ENCODE measurements at places on chromosomes 16 and 17. TPM values are rescaled to one million over a fixed set of nuclear protein-coding genes. Genes with fewer than 3 reads are reported as not detected.

TTC19 gene
- total RNA-seq, result 149 TPM

PLEKHM1 gene
- total RNA-seq, result 10.5 TPM

GPRC5C gene
- 0.74 TPM for total RNA-seq

ANKFN1 gene
- total RNA-seq, result 4.6 TPM

B4GALNT2 gene
- not detected for total RNA-seq

PYDC1 gene
- total RNA-seq, result not detected

KRT15 gene
- 18.7 TPM for total RNA-seq

MSLN gene
- total RNA-seq, result 9.2 TPM

Data from A375 (cell line).